Stimulated activated CD8-positive, alpha-beta memory T cell treated with anti-CD3 and anti-CD28 coated beads, Interleukin-7, amount 100 ng/mL, for 24 hours (primary cell): ENCODE measurements at places on chromosomes 3 and 15.

GRCh38 chr3:10419637-10420232, 85.7 kb downstream of the ATP2B2 start:
- DNase-seq: peak; percentile 9

DNA sequence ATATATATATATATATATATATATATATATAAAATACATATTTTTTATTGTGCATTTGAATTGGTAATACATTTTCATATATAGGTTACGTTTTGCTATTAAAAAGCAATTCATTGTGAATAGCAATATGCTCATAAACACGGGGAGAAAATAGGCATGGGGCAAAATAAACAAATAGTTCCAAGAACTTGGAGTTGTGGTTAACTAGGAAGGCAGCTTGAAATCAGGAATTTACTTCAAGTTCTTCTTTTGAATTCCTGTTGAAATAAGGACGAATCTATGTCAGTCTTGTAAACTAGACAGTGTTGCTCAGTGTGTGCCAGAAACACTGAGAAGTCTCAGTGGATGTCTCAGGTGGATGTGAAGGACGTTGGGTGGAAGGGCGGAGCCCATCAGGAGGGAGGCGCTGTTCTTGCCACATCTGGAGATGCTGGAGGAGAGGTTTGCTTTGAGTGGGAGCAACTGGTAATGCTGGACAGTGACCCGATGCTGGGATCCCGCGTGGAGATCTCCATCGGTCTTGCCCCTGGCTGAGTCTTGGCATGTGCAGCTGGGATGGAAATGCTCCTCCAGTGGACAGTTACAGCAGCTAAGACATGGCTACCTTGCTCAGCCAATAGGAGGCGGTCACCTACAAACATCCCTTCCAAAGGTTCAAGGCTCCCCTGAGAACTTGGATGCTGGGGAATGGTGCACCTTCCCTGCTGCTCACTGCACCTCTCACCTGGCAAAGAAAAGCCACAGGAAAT, 2.5 kb downstream of the IL16 start:
- no peak for DNase-seq

DNA sequence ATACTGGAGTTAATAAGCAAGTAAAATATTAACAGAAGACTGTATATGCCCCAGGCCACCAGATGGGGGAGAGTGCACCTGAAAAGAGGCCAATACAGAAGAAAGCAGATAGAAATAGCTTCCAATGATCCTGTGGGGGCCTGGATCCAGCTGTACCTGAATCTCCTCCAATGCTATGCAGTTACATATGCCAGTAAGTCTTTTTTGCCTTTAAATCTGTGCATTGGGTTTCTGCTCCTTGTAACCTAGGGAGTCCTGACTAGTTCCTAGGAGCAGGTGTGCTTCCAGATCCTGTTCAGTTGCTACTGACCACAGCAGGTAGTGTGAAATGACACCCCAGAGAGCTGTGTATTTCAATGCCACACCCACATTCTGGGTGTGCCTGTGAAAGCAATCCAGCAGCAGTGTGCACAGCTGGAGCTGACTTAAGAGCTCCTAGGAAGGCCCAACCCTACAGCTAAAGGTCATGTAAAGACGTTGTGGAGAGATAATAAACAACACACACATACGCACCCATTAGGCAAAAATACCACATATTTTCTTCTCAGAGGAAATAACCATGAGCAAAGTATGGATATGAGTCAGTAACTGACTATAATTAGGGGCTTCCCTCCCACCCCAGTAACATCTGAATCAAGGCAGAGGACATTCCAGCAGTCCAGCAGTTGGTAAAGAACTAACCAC, 62.2 kb upstream of the AKAP13 start:
- no peak for DNase-seq

DNA sequence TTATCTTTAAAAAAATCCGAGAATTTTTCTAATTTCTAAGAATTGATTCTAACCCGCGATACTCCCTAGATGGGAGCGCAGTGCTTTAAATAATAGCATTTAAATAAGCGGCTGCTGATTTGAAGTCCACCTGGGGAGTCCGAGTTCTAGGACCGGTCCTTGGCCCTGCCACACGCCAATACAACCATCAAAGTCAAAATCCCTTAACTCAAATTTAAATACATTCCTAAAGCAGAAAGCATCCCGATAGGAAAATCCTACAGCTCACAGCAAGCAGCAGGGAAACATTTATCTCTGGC, 508 bp upstream of the ECT2 start:
- no peak for DNase-seq

GRCh38 chr15:78084449-78084750, 6.9 kb upstream of the TBC1D2B start:
- DNase-seq: no peak

GRCh38 chr15:72358121-72358520, 17.7 kb downstream of the HEXA start:
- no peak for DNase-seq
